ENCODE measurements at places on chromosomes 6 and 20.

DNA sequence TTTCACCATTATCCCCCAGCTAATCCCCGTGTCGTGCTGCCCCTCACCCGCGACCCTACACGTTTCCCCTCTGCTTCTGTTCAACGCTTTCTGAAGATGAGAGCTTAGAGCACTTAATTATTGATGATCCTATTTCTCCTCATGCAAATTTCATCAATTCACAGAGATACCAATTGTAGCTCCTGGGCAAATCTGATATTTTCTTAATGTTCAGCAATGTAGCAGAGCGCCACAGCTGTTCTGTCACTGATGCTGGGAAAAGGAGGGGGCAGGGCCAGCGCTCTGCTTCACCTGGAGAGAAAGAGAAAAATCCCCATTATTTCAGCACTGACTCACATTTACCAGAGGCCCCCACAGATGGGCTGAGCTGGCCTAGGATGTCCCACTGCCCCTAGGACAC is 121.2 kb downstream of the TTLL2 start:
- DNase-seq, result no peak

DNA sequence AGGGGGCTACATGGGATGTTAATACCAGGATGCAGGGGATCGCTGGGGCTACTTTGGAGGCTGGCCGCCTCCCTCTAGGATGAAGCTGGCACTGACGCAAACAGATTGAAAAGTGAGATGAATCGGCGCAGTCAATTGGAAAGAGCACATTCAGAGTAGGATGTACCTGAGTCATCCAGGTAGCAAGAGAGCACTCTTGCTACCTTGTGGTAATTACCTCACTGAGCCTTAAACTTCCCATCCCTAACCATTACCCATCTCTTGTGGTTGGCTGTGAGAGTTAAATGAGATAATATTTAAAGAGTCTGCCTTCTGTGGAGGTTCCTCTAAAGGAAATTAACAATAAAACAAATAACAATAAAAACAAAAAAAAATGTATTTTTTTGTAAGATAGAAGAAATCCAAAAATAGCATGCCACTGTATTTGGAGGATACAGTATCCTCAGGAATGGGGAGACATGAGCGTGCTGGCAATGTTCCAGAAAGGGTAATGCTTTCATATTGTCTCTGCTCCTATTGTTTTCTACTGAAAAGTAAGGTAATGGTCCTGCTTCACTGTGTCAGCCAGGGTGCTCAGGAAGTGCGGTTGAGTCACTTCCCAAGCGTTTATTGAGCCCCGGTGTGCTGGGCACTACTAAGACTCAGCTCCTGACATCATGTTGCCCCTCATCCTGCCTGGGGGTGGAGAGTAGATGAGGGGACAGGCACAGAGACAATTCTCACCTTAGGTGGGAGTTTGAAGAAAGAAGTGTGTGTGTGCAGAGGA is 301.1 kb downstream of the EYA4 start:
- DNase-seq, result no peak

DNA sequence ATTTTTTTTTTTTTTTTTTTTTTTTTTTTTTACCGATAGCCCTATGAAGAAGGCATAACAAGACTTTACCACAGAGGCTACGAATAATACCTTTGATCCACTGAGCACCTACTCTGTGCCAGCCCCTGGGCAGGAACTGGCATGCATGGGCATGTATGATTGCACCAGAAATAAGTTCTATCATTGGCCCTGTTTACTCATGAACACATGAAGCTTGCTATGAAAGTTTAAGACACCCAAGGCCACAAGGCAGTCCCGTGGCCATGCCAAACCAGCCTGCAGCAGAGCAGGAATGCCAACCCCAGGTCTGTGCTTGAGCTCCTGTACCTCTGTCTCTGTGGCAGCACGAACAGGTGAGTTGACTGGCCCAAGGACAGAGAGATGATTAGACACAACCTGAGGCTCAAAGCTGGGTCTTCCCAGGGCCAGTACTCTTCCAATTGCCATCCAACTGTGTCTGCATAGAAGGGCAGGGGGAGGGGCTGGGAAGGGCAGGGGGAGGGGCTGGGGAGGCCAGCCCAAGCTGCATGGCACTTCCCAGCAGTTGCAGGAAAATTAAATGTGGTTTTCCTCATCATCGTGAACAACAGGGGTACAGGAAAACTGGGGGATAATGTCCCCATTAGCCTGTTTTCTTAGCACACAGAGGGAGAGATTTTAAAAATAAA is 63.5 kb downstream of the LRFN2 start:
- no peak for DNase-seq

GRCh38 chr6:83073615-83074014 is 6.1 kb downstream of the DOP1A start:
- DNase-seq, result no peak

DNA sequence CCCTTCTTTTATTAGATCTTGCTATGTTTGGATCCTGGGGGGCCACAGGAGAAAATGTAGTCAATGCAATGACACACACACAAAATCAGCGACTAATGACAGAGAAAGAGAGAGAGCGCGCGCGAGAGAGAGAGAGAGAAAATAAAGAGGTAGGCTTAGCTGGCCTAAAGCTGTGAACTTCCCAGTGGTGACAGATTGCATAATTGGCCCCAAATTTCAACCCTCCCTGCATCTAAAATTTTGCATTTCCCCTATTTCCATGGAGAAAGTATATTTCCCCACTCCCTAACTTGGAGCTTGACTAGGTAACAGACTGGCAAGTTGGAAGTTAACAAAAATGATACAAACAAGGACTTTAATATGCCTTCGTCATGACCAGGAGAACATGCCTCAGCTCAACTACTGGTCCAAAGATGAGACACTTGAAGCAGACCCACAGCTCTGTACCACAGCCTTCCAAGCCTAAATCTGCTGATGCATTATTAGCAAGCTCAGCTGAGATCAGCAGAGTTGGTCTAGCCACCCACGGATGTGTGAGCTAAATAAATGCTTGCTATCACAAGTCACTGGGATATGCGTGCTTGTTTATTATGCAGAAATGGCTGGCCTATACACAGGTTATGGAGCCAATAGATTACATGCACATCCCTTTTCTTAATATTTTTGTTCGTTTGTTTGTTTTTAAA is 118.1 kb upstream of the PRDM1 start:
- no peak for DNase-seq

DNA sequence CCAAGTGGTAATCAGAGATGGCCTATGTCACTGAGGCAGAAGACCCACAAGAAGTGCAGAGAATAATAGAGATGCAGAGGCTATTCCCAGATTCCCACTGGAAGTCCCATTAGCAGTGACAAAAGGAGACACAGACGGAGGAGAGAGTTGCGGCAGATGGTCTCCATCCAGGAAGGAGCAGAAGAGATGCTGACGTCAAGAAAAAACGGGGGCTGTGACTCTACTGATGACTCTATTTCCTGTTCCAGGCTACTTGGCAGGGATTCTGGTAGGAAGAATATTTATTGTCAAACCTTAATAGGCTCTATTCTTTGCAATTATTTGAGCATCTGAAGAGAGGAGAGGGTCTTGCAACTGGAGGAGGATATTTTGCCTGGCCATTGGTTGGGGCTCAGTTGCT is 246.0 kb upstream of the ECI2 start:
- DNase-seq, result no peak

DNA sequence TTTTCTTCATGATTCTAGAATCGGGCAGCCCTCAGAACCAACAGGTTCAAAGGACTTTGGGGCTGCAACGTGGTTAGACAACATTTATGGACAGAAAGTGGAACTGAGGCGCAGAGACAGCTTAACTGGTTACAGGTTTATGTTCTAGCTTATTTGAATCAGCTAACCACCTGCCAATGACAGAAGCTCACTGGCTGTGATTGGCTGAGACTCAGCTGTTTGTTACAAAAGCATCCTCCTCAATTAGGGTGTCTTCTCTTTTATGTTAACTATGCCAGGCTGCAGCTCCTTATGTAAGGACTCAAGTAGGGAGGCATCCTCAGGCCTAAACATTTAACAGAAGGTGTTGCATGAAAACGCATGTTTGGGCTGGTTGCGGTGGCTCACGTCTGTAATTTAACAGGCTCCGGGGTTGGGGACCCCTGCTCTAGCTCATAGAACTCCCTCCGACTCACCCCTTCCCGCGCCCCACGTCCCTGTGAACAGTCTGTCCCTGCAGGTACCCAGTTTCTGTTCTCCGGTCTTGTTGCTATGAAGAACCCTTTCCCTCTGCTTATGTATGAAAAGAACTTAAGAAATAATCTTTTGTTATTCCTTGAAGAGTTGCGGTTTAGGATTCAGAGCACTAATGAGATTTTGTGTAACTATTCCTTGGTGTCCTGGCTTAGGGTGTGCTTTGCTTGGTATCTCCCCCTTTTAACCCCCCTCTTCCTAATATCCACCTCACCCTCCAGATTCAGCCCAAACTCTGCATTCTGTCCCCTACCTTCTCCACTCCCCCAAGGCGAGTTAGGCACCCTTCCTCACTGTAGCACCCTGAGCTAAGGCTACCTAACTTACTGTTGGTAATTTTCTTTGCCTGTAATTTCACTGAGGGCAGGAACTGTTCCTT is 1.2 kb upstream of the TMEM181 start:
- no peak for DNase-seq

DNA sequence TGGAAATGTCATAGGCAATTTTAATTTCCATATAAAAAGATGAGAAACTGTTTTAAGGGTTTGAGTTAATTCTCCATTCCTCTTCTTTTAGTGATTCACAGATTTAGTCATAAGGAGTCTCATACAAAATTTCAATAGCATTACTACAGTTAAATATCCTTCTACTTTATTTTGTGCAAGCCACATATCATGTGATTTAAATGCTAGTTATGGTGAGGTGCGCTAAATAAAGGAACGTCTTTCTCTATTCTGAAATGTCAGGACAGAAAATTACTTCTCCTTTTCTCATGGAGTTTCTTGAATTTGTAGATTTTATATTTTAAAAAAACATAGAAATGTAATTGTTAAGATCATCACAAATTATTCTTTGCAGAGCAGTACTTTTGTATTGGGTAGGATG is 50.0 kb upstream of the SUPT3H start:
- DNase-seq, result no peak

DNA sequence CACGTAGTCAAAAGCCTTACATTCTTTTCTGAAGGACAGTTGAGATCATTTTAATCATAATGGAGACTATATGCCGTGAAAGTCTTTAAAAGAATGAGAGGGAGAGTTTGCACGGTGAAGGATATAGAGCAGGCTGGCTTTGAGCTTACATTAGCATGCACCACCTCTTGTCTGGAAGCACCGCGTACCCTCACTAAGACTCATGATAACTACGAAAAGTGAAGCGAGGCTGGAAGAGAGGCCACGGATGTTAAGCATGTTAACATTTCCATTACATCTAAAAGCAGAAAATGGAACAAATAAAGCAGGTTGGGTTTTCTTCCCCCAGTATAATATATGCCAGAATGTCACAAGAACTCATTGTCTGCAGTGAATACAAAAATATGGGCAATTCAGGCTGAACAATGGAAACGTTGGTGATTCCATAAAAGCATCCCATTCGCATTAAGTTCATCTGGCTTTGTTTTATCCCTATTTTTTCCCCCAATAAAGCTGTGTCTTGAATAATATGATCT is 40.6 kb upstream of the NKX2-2 start:
- no peak for DNase-seq

- no peak for DNase-seq
These were observed 1.4 kb downstream of the ZNF512B start for GRCh38 chr20:63968136-63968927.

DNA sequence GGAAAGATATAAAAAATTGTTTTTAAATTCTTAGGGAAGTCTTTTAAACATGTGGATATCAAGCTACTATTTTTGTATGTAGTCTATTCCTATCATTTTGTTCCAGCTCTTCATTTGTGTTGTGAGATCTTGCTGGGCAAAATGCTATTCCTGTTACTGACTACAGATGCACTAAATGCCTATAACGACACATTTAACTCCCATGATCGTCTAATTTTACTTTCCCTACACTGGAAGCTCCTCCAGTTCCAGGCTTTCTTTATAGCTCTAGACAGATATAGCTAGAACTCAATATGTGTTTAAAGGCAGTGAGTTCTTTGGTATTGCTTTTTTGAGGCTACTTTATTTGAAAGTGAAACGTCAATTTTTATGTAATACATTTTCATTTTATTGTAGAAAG is 971.5 kb upstream of the CITED2 start:
- DNase-seq, result no peak

DNA sequence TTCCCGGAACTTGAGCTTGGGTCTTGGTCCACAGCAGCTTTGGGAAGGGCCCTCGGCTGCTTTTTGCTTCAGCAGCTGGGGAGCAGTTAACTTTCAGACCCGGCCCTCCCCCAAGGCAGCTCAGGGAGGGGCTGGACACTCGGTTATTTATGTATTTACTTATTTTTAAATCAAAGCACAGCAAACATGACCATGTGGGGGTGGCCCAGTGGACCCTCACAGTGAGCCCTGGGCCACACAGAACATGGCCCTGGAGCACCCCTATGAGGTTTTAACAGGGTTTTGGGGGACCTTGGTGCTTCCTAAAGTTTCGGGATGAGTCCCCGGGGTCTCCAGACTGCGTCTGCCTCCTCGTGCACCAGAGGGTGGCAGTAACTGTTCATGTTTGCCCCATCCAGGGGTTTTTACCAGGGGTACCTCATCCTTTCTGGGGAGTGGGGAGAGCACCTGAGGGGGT is 26.6 kb upstream of the NPBWR2 start:
- no peak for DNase-seq

- DNase-seq, result no peak
These were observed 38.0 kb downstream of the YTHDF1 start for GRCh38 chr20:63177785-63178445.
